Mesothelial cell of epicardium (in vitro differentiated cells): ENCODE measurements at places on chromosomes 11 and 22.

DNA sequence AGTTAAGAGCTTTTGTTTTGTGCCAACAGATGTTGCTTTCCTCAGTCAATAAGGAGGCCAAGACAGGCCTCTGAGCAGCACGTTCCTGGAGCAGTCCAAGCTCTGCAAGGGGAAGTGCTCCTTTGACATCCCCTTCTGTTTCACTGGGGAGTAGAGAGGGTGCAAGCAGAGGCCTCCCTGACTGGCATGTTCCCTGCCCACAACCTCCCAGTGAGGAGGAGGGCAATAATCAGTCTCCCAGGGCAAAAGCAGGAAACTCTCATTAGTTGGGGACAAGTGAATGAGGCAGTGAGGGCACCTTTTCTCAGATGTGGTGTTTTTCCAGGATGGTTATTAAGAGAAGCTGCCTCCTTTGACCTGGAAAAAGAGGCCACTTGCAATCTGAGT, 79.5 kb upstream of the ZBED5 start:
- no peak for DNase-seq

- DNase-seq: no peak
Observed at GRCh38 chr11:17098658-17099057, 21.2 kb upstream of the RPS13 start.

GRCh38 chr11:10785146-10785474, 23.6 kb downstream of the EIF4G2 start:
- DNase-seq: no peak

GRCh38 chr11:118646393-118646792, 33.1 kb downstream of the TREH start:
- no peak for DNase-seq

DNA sequence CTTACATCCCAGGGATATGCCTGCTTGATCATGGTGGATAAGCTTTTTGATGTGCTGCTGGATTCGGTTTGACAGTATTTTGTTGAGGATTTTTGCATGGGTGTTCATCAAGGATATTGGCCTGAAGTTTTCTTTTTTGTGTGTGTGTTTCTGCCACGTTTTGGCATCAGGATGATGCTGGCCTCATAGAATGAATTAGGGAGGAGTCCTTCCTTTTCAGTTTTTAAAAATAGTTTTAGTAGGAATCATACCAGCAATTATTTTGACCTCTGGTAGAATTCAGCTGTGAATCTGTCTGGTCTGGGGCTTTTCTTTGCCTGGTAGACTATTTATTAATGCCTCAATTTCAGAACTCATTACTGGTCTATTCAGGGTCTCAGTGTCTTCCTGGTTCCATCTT, 362.4 kb downstream of the JRKL start:
- no peak for DNase-seq

DNA sequence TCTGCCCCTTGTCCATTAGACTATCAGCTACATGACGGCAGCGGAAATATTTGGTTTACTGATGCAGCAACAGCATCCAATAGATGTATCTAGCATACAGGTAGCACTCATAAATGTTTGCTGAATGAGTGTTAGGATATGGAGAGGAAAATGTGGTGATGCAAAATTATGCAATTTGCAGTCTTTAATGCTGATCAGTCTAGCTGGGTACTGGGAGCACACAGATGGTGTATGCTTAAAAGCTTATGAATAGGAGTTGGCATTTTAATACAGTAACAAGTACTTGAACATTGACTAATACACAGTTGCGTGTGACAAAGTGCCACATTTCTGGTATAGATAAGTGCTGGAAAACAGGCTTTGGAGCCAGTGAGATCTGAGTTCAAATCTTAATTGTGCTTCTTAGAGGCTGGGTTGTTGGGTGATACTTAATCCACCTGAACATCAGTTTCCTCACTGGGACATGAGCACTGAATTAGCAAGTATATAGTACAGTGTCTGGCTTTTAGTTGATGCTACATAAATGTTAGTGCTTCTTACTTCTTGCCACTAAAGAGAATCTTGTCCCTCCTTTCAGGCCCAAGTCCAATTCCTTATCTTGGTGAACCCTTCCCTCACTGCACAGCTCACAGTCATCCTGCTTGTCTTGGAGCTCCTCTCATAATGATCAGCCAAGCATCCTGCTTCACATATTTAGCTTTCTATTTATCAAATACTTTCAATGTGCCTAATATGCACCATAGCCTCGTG, 99.6 kb downstream of the TIMP3 start:
- DNase-seq: no peak

- DNase-seq: peak; percentile 36
Observed at GRCh38 chr11:94768602-94769541, 716 bp downstream of the AMOTL1 start.

DNA sequence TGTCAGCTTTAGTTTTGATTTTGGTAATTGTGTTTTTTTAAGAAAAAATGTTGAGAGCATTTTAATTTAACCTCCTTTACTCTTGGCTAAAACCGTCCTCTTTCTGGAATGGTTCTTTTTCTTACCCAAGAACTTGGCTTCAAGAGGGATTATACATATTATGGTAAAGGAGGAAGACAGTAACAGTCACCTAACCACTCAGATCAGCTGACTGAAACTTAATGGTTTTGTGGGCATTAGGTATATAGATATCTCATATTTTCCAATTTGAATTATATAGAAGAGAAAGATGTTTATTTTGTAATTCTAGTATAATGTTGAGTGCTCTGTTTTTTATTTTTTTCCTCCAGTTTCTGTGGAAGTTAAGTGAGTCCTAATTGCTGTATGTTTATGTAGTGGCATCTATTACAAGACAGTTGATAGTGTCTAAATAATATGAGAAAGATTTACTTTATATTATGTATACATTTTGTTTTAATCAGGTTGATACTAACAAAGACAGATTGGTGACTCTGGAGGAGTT, 36.6 kb upstream of the NCR3LG1 start:
- DNase-seq: no peak

GRCh38 chr11:62446091-62446490, 27.3 kb downstream of the SCGB1A1 start:
- no peak for DNase-seq

- DNase-seq: no peak
Observed at GRCh38 chr11:86735451-86736290, 63.3 kb upstream of the ME3 start.

DNA sequence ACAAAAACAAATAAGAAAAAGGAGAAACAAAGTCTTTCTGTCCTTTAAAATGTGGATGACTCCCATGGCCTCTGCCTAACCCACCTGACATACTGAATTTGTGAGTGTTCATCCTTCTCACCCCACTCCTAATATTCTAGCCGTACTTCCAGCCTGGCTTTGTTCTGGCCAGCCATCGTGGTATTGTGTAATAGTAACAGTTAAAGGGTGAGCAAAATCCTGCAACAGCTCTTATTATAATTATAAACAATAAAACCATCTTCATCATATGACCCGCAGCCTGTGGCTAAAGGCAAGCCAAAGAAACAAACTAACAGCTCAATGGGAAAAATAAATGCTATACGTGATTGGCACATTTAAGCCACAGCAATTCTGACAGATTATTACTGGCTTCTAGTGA, 721.6 kb upstream of the TENM4 start:
- DNase-seq: no peak

DNA sequence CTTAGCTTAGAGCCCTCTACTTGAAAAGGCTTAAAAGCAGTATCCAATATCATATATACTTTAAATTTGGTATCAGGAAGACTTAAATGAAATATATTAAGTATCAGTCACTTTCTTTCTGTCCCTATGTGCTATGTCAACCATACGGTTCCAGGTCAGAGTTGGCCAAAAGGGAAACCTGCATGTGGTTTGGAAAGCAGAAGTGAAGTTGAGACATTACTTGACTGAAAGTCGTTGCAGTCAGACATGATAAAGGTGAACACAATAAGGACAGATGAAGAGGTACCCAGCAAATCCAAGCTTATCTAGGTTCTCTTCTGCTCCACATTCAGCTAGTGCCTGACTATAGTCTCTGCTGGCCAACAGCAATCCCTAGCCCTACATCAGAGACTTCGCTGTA, 336.8 kb downstream of the KCNA4 start:
- no peak for DNase-seq

- DNase-seq: no peak
Observed at GRCh38 chr11:72805216-72805615, 9.0 kb upstream of the ATG16L2 start.

GRCh38 chr22:45475851-45476514, 26.7 kb upstream of the FBLN1 start:
- DNase-seq: no peak
